ENCODE measurements at places on chromosomes 1 and 21. TPM values are rescaled to one million over a fixed set of nuclear protein-coding genes. Genes with fewer than 3 reads are reported as not detected.

The PRAMEF7 gene
- not detected for total RNA-seq

The CTSS gene
- 56.4 TPM for total RNA-seq

The LCE1A gene
- not detected for total RNA-seq

The CLCA4 gene
- total RNA-seq = 2.1 TPM

The CDK18 gene
- 14.3 TPM for total RNA-seq

The KAZN gene
- total RNA-seq = 5.7 TPM

The FAM43B gene
- 1.5 TPM for total RNA-seq

Measured in sigmoid colon (tissue), 7 donors.